ENCODE measurements at places on chromosomes 7 and 10.

GRCh38 chr7:158831738-158832091 lies 2.4 kb upstream of the ESYT2 start:
- no peak for DNase-seq

DNA sequence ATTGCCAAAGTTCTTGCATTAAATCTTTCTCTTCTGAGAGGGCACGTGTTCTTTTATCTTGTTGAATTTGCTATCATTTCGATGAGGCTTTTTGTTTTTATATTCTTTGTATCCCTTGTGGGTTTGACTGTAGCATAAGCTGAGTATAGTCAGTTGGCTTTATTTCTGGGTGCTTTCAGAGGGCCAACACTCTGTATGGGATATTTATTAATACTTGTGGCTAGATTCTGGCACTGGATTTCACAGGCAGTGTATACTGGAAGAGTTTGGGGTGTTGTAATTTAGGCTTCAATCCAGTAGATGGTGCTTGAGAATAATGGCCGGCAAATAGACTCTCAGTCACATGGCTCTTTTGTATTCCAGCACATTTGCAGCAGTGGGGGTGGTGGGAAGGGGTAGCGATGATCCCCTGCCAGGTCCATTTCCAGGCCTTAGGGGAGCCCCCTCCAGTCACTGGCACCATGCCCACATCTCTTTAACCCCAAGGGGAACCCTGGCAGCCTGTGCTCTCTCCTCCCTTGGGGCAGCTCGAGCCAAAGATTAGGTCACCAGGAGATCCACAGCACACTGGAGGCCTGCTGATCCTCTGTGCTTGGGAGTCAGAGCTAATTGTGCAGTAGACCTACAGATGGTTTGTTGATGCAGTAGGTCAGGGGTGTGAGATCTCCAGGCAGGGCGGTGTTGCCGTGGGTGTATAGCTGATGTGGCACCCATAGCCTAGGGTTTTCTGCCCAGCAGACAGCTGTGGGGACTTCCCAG lies 81.8 kb downstream of the PTPN20 start:
- no peak for DNase-seq

DNA sequence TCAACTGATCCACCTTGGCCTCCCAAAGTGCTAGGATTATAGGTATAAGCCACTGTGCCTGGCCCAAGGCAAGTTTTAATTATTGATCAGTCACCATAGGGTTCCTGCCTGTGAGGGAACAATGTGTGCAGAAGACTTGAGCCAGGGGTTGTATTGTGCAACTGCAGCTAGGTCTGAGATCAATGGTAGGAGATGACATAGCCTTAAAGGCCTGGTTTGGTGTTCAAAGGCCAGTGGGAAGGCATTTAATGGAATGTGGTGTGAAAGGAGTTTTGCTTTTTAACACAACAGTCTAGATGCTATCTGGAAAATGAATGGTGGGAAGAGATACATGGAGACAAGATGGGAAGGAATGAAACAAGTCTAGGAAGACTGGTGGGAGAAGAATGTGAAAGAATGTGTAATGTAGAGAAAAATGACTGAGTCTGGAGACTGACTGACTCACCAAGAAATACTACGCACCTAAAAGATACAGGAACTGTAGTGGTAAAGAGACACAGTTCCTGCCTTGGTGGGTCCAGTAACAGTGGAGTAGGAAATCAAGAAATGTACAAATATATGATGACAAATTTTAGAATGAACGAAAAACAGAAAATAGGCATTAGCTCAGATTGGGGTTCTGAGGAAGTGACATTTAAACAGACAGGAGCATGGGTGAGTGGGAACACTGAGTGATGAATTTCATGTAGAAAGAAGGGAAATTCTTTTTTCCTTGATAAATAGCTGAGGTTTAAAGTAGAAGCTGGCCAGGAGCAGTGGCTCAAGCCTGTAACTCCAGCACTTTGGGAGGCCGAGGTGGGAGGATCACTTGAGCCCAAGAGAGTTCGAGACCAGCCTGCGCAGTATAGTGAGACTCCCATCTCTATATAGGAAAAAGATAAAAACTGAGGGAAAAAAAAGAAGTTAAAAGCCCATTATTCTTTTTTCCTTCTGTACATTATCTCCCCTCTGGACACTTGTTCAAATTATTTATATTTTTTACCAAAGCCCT lies 9.4 kb downstream of the HNRNPF start:
- DNase-seq = no peak

GRCh38 chr10:115980470-115980869 lies 292.5 kb downstream of the GFRA1 start:
- no peak for DNase-seq

- DNase-seq = no peak
These were observed 54.0 kb downstream of the CH25H start for GRCh38 chr10:89153116-89153515.
